ENCODE measurements at places on chromosomes 4 and X. TPM values are rescaled to one million over a fixed set of nuclear protein-coding genes. Genes with fewer than 3 reads are reported as not detected.

DNA sequence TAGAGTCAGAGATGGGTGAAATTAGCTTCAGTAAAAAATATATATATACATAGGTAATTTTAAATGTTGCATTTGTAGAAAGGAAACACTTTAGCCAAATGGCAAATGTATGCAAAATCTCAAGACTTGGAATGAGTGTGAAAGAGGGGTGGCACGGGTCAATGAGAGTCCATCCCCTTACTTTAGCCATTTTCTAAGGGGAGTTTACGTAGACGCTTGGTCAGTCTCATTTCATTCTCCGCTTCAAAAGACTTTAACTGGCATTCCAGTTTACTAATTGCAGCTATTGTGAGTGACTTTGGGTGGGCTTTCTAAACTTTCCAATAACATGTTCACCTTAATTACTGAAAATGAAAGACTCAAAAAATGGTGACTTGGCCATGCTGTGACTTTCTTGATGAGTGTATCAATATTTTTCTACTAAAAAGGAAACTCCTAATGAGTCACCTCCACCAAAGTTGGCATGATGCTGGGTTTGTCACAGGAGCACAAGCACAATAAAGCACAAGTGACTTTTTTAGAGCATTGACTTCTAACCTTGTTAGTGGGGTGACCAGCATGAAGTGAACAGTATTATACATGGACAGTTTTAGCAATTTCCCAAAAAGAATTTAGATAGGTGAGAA, 356.0 kb upstream of the RASGEF1B start:
- no peak for DNase-seq

DNA sequence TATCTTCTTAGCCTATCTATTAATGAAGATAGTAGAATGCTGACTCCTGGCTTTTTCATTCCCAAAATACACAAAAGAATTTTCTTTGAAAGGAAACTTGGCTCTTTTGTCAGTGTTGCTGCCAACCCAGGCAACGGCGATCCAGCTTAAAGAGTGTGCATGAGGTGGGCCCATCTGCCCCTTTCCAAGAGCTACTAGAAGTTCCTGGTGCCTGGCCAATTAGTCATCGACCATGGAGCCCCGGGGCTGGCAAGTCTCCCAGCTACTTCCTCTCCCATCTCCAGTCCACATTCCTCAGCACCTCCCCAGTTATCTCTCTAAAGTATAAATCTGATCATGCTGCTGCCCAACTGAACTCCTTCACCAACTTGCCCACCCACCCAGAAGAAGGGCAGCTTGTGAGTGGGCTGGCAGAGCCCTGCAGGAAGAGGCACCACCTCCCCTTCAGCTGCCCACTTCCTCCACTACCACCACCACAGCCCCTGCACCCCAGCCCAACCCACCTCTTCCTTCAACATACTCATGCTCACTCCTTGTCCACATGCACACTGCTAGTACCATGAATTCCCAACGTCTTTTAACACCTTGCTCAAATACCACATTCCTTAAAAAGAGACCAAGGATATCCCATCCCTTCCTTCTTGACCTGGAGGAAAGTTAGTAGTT, 158.2 kb upstream of the MAP3K15 start:
- DNase-seq, result peak; percentile 37

DNA sequence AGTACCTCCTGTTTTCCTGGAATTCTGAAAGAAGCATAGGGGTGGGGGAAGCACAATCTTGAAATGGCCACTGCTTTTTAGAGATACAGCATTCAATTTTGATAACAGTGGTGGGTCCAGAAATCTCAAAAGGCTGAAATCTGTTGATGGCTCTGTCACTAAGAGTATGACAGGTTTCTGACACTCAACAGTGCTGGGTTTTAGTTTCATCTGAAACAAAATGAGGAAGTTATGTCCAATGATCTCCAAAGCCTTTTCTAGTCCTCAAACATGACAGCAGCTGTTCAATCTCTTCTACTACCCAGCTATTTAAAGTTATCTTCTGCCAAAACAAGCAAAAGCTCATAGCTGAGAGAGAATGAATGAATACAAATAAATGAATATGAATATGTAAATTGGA, 110.5 kb downstream of the IL1RAPL1 start:
- DNase-seq, result no peak

- DNase-seq, result no peak
Measured at GRCh38 chrX:82677286-82677685, 830.8 kb upstream of the POU3F4 start.

DNA sequence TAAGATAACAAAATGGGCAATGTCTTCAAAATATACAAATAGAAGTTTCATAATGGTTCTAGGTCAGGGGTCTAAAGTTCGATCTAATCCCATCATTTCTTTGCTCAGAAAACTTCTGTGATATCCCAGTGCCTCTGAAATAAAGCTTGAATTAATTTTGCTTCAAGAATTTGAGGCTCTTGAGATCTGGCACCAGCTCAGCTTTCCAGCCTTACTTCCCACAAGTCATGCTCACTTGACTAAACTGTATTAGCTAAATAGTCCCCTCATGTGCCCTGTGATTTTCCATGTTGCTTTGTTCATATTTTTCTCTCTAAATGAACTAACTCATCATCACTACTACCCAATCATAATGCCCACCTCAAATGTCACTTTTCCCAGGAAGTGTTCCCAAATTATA, 50.8 kb upstream of the MBNL3 start:
- no peak for DNase-seq

DNA sequence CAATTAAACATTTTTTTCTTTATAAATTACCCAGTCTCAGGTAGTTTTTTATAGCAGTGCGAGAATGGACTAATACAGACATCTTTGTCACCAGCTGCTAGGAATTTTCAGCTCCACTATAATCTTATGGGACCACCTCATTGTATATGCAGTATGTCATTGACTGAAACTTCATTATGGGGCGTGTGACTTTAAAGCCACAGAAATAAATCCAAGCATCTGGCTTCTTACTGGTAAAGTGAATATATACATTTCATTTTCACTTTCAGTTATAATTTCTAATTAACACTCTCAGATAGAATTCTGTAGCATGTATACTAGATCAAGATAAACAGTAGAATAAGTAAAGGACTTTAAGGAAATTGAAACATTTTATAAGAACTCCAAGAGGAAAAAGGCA, 21.9 kb downstream of the IL15 start:
- no peak for DNase-seq

DNA sequence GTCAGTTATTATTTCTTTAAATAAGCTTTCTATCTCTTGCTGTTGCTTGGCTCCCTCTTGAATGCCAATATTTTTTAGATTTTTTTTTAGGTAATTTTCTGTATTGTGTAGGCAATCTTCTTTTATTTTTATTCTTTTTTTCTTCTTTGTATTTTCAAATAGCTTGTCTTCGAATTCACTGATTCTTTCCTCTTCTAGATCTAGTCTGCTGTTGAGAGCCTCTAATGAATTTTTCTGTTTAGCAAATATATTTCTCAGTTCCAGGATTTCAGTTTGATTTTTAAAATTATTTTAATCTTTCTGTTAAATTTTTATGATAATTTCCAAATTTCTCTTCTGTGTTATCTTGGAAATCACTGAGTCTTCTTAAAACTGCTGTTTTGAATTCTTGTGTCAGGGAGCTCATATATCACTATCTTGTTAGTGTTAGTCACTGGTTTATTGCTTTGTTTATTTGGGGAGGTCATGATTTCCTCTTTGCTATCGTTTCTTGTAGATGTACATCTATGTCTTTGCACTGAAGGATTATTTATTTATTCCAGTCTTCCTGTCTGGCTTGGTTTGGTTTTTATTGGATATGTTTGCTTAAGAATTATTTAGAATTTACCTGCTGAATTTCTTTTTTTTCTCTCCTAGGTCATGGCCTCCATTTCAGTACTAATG, 39.9 kb upstream of the GPRIN3 start:
- no peak for DNase-seq

Gene SEC24B
- 16.8 TPM for total RNA-seq
